Fibroblast of skin of scalp (primary cell): ENCODE measurements at places on chromosomes 3 and 15.

DNA sequence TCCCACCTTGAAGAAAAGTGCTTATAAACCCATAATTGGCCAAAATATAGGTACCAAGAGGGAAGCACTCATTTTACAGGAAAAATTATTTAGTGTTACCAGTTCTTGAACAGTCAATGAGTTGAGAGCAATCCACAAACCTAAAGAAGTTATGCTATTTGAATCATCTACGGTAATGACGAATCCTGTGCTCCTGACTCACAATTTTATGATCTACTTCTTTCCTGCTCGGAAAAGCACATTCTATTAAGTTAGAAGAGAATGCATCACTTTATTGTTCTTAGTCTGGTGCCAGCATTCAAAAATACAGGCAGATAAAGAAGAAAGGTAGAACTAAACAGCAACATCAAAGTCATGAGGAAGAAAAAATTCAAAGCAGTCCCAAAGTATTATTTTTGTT is 33.2 kb downstream of the CHRM5 start:
- DNase-seq: no peak

GRCh38 chr3:127182848-127183714 is 9.8 kb upstream of the PRR23E start:
- no peak for DNase-seq

DNA sequence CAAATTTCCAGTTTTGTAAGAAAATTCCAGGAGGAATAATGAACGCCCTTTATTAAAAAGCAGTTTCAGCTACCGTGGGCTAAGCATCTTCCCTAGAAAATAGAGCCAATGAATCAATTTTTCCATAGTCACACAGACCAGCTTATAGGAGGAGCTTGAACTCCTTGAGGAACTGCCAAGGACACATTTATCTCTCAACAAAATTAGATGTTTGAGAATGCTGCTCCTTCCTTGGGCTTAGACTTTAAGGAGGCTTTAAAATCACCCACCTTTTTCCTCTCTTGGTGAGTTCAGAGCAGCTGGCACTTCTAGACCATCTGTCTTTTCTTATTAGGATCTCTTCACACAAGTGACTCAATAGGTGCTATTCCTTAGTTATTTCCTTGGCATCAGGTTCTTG is 588.0 kb downstream of the SQOR start:
- DNase-seq: no peak

- no peak for DNase-seq
These were observed 103.2 kb downstream of the CHL1 start for GRCh38 chr3:299590-300301.

GRCh38 chr3:164174059-164174458 is 904.2 kb downstream of the SI start:
- DNase-seq: no peak

DNA sequence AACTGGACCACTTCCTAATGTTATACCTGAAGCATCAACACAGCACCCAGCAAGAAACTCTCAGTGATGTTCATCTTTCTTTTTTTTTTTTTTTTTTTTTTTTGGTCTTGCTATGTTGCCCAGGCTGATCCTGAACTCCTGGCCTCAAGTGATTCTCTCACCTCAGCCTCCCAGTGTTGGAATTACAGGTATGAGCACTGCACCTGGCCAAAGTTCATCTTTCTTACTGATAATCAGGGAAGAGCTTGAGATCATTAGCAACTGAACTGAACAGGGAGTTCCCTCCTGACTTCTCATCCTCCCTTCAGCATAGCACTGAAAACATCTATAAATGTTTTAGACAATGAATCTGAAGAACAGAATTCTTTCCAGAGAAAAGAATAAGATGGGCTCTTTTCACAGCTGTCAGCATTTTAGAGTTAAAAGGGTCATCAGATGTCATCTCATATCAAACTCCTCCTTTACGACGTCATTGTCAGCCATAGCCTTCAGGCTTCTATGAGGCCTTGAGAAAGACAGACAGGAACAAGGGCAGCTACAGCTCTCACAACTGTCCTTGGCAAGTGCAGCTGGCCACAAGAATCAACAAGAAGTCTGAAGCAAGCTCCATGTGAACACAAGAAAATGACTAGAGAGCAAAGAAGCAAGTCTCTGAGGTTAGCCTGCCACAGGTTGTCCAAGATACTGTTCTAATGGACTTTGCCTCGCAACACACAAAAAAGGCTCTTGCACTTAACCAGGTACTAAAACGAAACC is 33.8 kb downstream of the SCAP start:
- DNase-seq: no peak

- DNase-seq: no peak
These were observed 193.0 kb downstream of the RORA start for GRCh38 chr15:61036136-61036535.

GRCh38 chr3:182117131-182117530 is 405.4 kb downstream of the SOX2 start:
- no peak for DNase-seq

DNA sequence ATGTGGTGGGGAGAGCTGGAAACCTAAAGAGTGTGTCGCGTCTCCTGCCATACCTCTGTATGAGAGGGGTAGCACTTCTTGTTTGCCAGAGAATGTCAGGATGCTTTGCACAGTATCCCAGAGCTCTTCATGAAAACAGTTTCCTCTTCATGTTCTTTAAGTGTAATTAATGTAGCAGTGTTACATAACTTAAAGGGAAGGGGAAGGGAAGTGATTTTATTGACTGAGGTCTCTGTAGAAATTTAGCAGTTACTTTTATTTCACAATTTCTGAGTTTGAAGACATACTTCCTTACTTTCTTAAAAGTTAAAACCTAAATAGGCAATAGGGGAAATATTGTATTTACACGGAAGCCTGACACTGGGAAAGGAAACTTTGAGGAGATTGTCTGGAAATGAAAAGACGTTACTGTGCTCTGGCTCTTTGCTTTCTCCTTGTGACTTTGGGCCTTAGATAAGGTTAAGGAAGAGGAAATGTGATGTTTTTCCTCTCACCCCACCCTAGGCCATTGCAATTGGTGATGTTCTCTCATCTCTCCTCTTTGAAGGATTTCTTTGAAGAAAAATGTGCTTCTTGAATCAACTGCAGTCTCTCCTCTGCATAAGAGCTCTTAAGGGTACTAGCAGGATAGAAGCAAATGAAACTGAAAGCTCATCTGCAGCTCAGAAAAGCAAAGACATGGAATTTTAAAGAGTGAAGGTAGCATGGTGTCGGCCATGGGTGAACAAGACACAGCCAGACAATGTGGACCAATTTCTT is 6.0 kb downstream of the NXPE3 start:
- no peak for DNase-seq

GRCh38 chr15:98838387-98839259 is 169.0 kb downstream of the PGPEP1L start:
- no peak for DNase-seq

GRCh38 chr3:53142986-53143385 is 12.8 kb upstream of the RFT1 start:
- no peak for DNase-seq

- peak; percentile 16 for DNase-seq
These were observed 628.4 kb upstream of the ALCAM start for GRCh38 chr3:104738271-104738670.
